Activated CD4-positive, alpha-beta T cell treated with anti-CD3 and anti-CD28 coated beads for 36 hours (primary cell): ENCODE measurements at places on chromosomes 4 and X. TPM values are rescaled to one million over a fixed set of nuclear protein-coding genes. Genes with fewer than 3 reads are reported as not detected.

Gene MAGEB18
- not detected for total RNA-seq

Gene MAGEA2B
- not detected for total RNA-seq

Gene REELD1
- total RNA-seq = 0.09 TPM

Gene USP51
- total RNA-seq = 2.5 TPM

Gene FGF2
- 0.91 TPM for total RNA-seq

Gene SRPX
- total RNA-seq = not detected

Gene TEX13C
- not detected for total RNA-seq

Gene ALAS2
- not detected for total RNA-seq

Gene UCP1
- total RNA-seq = not detected

Gene TMPRSS11B
- not detected for total RNA-seq

Gene PAK3
- 0.26 TPM for total RNA-seq

Gene NUDT11
- 2.4 TPM for total RNA-seq

Gene AP1AR
- total RNA-seq = 15.8 TPM

Gene TLR10
- total RNA-seq = not detected

Gene CXCL9
- 0.33 TPM for total RNA-seq

Gene NPY2R
- not detected for total RNA-seq

GRCh38 chr4:80081566-80081965, 8.5 kb upstream of the ANTXR2 start:
- DNase-seq = no peak
- peaks cover 29% of the 10 kb centered on the region for H3K4me1 ChIP-seq
- no peak overlapping the region for H3K27ac ChIP-seq
- no peak overlapping the region for H3K4me3 ChIP-seq

- no peaks in the 10 kb centered on the region for H3K4me1 ChIP-seq
- H3K36me3 ChIP-seq = no peaks in the 10 kb centered on the region
- H3K27ac ChIP-seq = no peak overlapping the region
Observed at GRCh38 chr4:60913002-60913401, 287.1 kb upstream of the ADGRL3 start.

- H3K4me3 ChIP-seq = no peak overlapping the region
- peaks cover 34% of the 10 kb centered on the region for H3K4me1 ChIP-seq
- no peak overlapping the region for H3K27ac ChIP-seq
Observed at GRCh38 chr4:78612398-78613178, 61.0 kb downstream of the ANXA3 start.

DNA sequence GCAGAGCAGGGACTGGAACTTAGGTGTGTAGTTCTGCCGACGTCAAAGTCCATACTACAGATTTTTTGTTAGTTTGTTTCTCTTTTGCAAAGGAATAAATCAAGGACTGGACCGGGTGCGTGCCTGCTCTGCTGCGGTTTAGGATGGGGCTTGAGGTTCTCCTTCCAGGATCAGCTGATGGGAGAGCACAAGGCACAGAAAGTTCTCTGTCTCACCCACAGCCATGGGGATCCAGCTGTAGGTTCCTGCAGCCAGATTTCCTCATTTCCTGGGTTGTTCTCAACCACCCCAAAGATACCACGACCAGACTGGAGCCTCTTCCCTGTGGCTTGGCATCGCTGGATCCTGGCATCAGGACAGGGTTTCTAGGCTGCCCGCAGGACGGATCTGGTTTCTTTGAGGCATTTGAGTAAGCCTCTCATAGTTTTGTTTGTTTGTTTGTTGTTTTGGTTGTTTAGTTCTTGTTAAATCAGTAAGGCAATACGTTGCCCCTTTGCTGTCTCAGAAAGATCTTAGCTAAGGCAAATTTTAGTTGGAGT, 789 bp upstream of the SRPX start:
- no peak overlapping the region for H3K4me3 ChIP-seq
- DNase-seq = no peak
- no peaks in the 10 kb centered on the region for H3K36me3 ChIP-seq
- peaks cover 31% of the 10 kb centered on the region for H3K27me3 ChIP-seq

DNA sequence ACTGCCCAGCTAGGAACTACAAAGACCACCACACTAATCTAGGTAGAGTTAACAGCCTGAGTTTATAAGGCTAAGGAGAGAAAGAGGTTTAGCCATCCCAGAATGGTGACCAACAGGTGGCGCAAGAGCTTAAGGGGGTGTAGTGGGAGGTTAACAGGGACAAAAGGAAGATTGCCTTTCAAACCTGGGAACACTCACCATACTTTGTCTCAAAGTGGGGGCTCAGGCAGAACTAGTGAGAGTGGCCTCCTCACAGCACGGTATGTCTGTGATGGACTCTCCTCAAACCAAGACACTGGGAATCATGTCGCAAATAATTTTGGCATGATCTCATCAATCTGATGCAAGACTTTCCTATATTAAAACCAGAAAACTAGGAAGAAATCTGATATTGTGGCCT, 23.4 kb downstream of the CCNI start:
- H3K36me3 ChIP-seq = peaks cover 51% of the 10 kb centered on the region
- no peak overlapping the region for H3K27ac ChIP-seq
- no peaks in the 10 kb centered on the region for H3K27me3 ChIP-seq
- DNase-seq = peak; percentile 65

GRCh38 chr4:23890369-23891063, 669 bp upstream of the PPARGC1A start:
- H3K27ac ChIP-seq = no peak overlapping the region
- no peak overlapping the region for H3K4me3 ChIP-seq
- peaks cover 25% of the 10 kb centered on the region for H3K27me3 ChIP-seq
- no peak for DNase-seq
- no peaks in the 10 kb centered on the region for H3K36me3 ChIP-seq

GRCh38 chrX:10090319-10090718, 66.5 kb upstream of the CLCN4 start:
- H3K27me3 ChIP-seq = no peaks in the 10 kb centered on the region
- H3K36me3 ChIP-seq = peaks cover 6% of the 10 kb centered on the region
- H3K4me1 ChIP-seq = peaks cover 16% of the 10 kb centered on the region
- no peak overlapping the region for H3K27ac ChIP-seq
- no peak overlapping the region for H3K4me3 ChIP-seq
- no peak for DNase-seq

- no peaks in the 10 kb centered on the region for H3K4me1 ChIP-seq
- no peak overlapping the region for H3K4me3 ChIP-seq
- H3K36me3 ChIP-seq = no peaks in the 10 kb centered on the region
- DNase-seq = no peak
- no peaks in the 10 kb centered on the region for H3K27me3 ChIP-seq
- no peak overlapping the region for H3K27ac ChIP-seq
Observed at GRCh38 chr4:11954093-11954492, 525.4 kb upstream of the HS3ST1 start.

GRCh38 chr4:110049951-110050925, 137.6 kb downstream of the EGF start:
- H3K36me3 ChIP-seq = no peaks in the 10 kb centered on the region
- H3K4me3 ChIP-seq = no peak overlapping the region
- peak; percentile 66 for DNase-seq
- H3K4me1 ChIP-seq = peaks cover 5% of the 10 kb centered on the region
- H3K27ac ChIP-seq = no peak overlapping the region
- H3K27me3 ChIP-seq = peaks cover 2% of the 10 kb centered on the region

- no peaks in the 10 kb centered on the region for H3K27me3 ChIP-seq
- H3K4me3 ChIP-seq = no peak overlapping the region
- peaks cover 10% of the 10 kb centered on the region for H3K4me1 ChIP-seq
- no peaks in the 10 kb centered on the region for H3K36me3 ChIP-seq
- DNase-seq = no peak
- no peak overlapping the region for H3K27ac ChIP-seq
Observed at GRCh38 chr4:77127837-77128621, 29.0 kb upstream of the CCNG2 start.

GRCh38 chrX:6448003-6448402, 86.9 kb downstream of the VCX3A start:
- H3K4me3 ChIP-seq = no peak overlapping the region
- H3K27me3 ChIP-seq = no peaks in the 10 kb centered on the region
- no peaks in the 10 kb centered on the region for H3K4me1 ChIP-seq
- no peaks in the 10 kb centered on the region for H3K36me3 ChIP-seq

DNA sequence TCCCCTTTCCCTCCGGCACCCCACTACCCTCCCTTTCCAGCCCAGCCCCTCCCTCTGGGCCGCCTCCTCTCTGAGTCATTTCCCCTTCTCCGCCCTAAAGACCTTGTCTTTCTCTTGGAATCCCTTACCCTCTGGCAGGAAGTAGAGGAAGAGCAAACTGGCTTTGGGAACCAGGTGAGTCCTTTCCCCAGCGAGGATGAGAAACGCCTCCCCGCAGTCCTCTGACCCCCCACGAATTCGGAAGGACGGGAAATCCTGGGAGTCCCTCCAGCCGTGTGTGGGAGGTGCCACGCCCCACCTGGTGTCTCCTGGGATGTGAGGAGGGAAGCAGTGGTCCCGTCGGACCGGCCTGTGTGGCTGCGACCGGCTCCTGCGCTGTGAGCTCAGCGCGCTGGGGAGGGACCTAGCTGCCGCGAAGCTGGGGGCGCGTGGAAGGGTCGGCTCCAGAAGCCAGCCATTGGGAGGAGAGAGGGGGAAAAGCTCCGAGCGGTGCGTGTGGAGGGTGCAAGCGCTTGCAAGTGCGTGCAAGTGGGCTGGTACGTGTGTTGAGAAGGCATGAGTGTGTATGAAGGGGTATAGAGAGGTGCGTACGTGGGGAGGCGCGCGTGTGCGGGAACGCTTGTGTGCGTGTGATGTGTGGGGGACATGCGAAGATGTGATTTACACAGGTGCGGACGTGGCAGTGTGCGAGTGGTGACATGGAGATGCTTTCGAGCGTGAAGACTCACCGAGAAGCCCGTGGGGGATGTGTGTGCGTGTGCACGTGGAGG, 46.3 kb downstream of the TEX13B start:
- DNase-seq = no peak
- peaks cover 1% of the 10 kb centered on the region for H3K36me3 ChIP-seq
- peaks cover 4% of the 10 kb centered on the region for H3K4me1 ChIP-seq
- H3K27ac ChIP-seq = no peak overlapping the region
- H3K27me3 ChIP-seq = peaks cover 12% of the 10 kb centered on the region
- peak overlapping the region; percentile 20 for H3K4me3 ChIP-seq

DNA sequence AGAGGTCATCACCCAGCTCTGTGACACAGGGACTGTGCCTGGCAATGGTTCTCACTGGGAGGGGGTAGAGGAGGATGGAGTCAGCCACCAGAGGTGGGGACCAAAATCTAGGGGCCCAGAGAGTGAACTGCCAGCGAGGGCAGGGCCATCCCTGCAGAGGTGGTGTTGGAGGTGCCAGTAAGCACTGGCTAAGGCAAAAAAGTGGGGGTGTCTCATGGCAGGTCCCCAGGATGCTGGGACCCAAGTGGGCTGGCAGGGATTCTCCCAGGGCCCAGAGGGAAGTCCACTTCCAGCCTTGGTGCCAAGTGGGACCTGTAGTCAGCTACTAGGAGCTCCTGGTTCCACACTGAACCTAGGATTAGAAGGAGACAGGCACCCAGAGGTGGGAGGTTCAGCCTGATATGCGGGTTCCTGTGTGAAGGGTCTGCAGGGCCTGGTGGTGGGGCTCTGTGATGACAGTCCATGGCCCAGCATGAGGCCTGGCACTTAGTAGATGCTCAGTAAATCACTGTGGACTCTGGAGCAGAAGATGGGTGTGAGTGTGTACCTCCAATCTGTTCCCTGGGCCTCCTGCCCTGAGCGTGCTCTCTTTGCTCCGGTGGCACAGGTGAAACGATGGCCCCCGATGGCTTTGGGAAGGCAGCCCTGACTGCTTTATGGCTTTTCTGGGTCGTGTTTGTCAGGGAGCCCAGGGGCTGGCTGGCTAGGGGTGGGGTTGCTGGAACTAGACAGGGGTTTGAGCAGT, 81.5 kb downstream of the PSAPL1 start:
- H3K4me1 ChIP-seq = no peaks in the 10 kb centered on the region
- H3K27me3 ChIP-seq = peaks cover 2% of the 10 kb centered on the region
- no peak overlapping the region for H3K27ac ChIP-seq
- DNase-seq = no peak
- no peaks in the 10 kb centered on the region for H3K36me3 ChIP-seq

DNA sequence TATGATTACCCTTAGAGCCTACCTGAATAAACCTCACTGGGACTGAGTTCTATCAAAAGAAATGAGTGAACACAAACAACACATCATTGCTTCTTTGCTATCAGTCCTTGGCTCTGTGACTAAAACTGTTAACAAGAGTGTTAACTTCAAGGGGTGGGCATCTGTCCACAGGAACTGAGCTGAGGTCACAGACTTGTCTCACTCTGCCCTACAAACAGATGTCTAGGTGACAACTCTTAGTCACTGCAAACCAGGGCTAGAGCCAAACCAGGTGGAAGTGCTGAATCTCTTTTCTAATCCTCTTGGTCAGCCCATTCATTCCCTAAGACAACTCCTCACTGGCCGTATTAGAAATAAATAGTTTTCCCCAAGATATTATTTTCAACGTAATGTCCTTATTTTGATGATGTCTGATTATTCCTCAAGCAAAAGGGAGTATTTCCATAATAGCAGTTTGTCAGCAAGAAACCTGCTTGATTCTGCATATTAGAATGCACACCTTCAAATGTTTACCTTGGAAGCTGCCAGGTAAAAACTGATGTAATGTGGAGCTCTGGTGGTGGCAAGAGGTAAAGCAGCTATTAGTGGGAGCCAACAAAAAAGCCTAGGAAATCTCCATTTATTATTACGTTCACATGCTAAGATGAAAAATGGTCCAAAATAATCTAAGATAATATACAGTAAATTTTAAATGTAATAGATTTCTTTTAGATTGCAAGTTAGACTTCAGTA, 4.0 kb downstream of the COL25A1 start:
- no peak overlapping the region for H3K4me3 ChIP-seq
- H3K27ac ChIP-seq = no peak overlapping the region
- H3K4me1 ChIP-seq = peaks cover 13% of the 10 kb centered on the region

GRCh38 chrX:44785652-44786051, 58.2 kb upstream of the DUSP21 start:
- H3K27ac ChIP-seq = no peak overlapping the region
- H3K36me3 ChIP-seq = no peaks in the 10 kb centered on the region
- no peak for DNase-seq
- no peaks in the 10 kb centered on the region for H3K4me1 ChIP-seq

DNA sequence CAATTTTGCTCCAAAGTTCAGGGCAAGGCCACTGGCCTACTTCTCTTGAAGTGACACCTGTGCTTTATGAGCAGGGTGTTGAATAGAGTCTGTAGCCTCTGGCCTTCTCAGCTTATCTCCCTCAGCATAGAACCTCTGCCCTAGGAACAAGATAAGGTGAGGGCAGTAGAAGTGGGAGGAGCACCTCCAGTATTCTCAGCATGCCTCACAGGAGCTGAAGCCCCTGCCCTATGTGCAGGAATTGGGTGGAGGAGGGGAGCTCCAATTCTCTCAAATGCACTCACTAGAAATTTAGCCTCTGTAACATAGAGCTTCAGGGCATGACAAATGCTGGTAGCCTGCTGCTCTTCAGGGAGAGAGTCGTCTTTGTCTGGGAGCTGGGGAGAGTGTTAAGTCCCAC, 479.3 kb downstream of the IL1RAPL1 start:
- no peak overlapping the region for H3K27ac ChIP-seq
- DNase-seq = no peak
- H3K36me3 ChIP-seq = no peaks in the 10 kb centered on the region

DNA sequence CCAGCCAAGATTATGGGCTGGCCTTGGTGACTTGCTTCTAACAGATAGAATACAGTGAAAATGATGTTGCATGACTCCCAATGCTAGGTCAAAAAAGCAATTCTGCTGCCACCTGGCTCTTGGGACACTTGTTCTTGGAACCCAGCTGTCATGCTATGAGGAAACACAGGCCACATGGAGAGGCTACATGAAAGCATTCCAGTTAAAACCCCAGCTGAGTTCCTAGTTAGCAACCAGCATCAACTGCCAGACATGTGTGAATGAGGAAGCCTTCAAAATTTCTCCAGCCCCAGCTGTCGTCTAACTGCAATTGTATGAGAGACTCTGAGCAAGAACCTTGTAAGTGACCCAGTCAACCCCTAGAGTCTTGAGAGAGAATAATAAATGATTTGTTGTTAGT, 105.2 kb upstream of the FGF16 start:
- no peaks in the 10 kb centered on the region for H3K4me1 ChIP-seq
- no peak overlapping the region for H3K27ac ChIP-seq
- H3K27me3 ChIP-seq = no peaks in the 10 kb centered on the region
- DNase-seq = no peak
